ENCODE measurements at places on chromosomes 1 and 21. TPM values are rescaled to one million over a fixed set of nuclear protein-coding genes. Genes with fewer than 3 reads are reported as not detected.

CA14 gene
- not detected for total RNA-seq

NT5C1A gene
- total RNA-seq: not detected

FCRL4 gene
- total RNA-seq: not detected

GOLT1A gene
- 5.5 TPM for total RNA-seq

CYP4X1 gene
- 0.03 TPM for total RNA-seq

RNF207 gene
- 13.5 TPM for total RNA-seq

NTMT2 gene
- not detected for total RNA-seq

Measured in A549 treated with DMSO at 1 μM for 4 hours (cell line).